ENCODE measurements at places on chromosomes 2 and 18. TPM values are rescaled to one million over a fixed set of nuclear protein-coding genes. Genes with fewer than 3 reads are reported as not detected.

AMER3 gene
- total RNA-seq = not detected

- H3K4me3 ChIP-seq = no peak overlapping the region
- peak overlapping the region; percentile 18 for H3K27ac ChIP-seq
- no peaks in the 10 kb centered on the region for H3K36me3 ChIP-seq
- peak; percentile 84 for DNase-seq
These were observed 33.3 kb downstream of the DSEL start for GRCh38 chr18:67483237-67483636.

SP100 gene
- 2.9 TPM for total RNA-seq

LINC00305 gene
- total RNA-seq = not detected

Data from A673 (cell line).